ENCODE measurements at places on chromosomes 12 and 14. TPM values are rescaled to one million over a fixed set of nuclear protein-coding genes. Genes with fewer than 3 reads are reported as not detected.

ENO2 gene
- 24.7 TPM for total RNA-seq

ACOT6 gene
- total RNA-seq = not detected

RND1 gene
- total RNA-seq = 0.12 TPM

RERGL gene
- not detected for total RNA-seq

PTGES3 gene
- total RNA-seq = 222 TPM

SERPINA10 gene
- total RNA-seq = not detected

CCDC197 gene
- not detected for total RNA-seq

ANP32D gene
- total RNA-seq = not detected

GALNT8 gene
- total RNA-seq = not detected

FGFR1OP2 gene
- total RNA-seq = 48.4 TPM

EID3 gene
- total RNA-seq = 1.1 TPM

NTF3 gene
- 1.3 TPM for total RNA-seq

OTOGL gene
- 0.67 TPM for total RNA-seq

KRT71 gene
- total RNA-seq = not detected

GPR132 gene
- 0.19 TPM for total RNA-seq

LMO3 gene
- total RNA-seq = not detected

MGST1 gene
- total RNA-seq = 11.4 TPM

CIT gene
- total RNA-seq = 25.2 TPM

KRT72 gene
- total RNA-seq = not detected

C14orf39 gene
- total RNA-seq = not detected

REP15 gene
- total RNA-seq = 0.55 TPM

SPX gene
- not detected for total RNA-seq

CIROP gene
- not detected for total RNA-seq

RASSF9 gene
- total RNA-seq = 1.4 TPM

CPM gene
- total RNA-seq = 0.24 TPM

GLTP gene
- total RNA-seq = 37.9 TPM

MMP19 gene
- 4.2 TPM for total RNA-seq

NANOG gene
- total RNA-seq = not detected

KRT7 gene
- total RNA-seq = 16.1 TPM

LPCAT3 gene
- 14.7 TPM for total RNA-seq

KCNH5 gene
- total RNA-seq = not detected

SYNDIG1L gene
- total RNA-seq = not detected

TROAP gene
- total RNA-seq = 38.2 TPM

PRMT5 gene
- 38.6 TPM for total RNA-seq

NGB gene
- total RNA-seq = not detected

LMNTD1 gene
- total RNA-seq = not detected
